Right renal pelvis (tissue), 4 donors: ENCODE measurements at places on chromosomes 11 and 22.

DNA sequence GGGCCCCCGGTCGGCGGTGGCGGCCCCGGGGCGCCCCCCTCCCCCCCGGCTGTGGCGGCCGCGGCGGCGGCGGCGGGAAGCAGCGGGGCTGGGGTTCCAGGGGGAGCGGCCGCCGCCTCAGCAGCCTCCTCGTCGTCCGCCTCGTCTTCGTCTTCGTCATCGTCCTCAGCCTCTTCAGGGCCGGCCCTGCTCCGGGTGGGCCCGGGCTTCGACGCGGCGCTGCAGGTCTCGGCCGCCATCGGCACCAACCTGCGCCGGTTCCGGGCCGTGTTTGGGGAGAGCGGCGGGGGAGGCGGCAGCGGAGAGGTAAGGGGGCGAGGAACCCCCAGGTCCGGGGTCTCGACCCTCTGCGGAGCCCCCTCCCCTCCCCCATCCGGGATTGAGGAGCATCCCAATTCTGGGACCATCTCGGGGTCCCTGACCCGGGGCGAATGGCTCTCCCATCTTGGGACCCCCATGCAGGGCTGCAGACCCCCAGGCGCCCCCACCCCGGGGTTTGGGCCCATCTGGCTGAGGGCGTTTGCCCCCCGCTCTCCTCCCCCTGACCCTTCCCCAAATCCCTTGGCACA, 431 bp downstream of the KMT2A start:
- DNase-seq, result peak; percentile 18

- DNase-seq, result no peak
Observed at GRCh38 chr11:15286465-15286864, 171.7 kb downstream of the INSC start.

DNA sequence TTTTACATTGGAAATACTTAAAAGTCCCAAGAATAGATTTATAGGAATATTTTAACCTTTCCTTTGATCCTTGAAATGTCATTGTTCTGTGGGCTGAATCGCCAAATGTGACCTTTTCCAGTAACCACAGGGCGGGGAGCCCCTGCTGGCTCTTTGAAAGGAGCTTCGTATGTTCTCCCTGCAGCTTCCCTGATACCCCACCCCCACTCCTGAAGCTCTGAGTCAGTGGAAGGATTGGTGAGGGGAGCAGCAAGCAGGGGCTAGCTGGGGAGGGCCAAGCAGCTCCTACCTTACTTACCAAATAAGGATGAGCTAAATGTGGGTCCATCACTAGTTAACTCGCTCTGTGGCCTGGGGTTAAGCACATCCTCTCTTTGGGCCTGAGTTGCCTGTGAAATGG, 87.7 kb downstream of the CHST1 start:
- no peak for DNase-seq

GRCh38 chr22:45268167-45268957, 16.4 kb upstream of the UPK3A start:
- no peak for DNase-seq

- DNase-seq, result no peak
Observed at GRCh38 chr11:134030853-134031252, 38.0 kb upstream of the JAM3 start.

- DNase-seq, result no peak
Observed at GRCh38 chr11:105670811-105671210, 60.9 kb downstream of the GRIA4 start.

GRCh38 chr22:17888855-17889254, 114.6 kb upstream of the BID start:
- DNase-seq, result no peak

- DNase-seq, result no peak
Observed at GRCh38 chr11:13664351-13664750, 4.1 kb upstream of the FAR1 start.
